Stimulated activated CD4-positive, alpha-beta T cell treated with anti-CD3 and anti-CD28 coated beads, Interleukin-1b, Interleukin-23, amount 100 ng/mL, for 1 hour (primary cell): ENCODE measurements at places on chromosomes 11 and 22.

GRCh38 chr11:10222399-10222798 is 71.6 kb downstream of the SBF2 start:
- no peak for DNase-seq

DNA sequence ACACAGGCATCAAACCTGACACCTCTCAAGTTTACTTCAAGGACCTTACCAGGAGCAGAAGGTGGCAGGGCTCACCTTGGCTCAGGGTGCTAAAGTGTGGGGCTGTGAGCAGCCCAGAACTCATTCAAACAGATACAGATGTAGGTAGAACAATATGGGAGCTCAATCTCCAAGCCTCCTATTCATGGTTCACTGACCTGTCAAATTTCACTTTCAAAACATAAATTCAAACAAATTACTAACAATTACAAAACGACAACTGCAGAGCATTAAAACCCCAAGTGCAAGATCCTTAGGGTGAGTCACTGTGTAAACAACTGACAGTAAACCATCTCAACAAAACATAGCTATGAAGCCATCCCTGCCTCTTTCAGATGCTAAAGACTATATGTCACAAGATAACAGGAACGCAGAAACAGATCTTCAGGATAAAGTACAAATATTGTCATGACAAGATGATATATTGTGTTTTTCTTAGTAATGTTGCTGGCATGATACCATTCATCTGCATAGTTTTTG is 303.5 kb upstream of the ANO3 start:
- DNase-seq: no peak

- DNase-seq: no peak
Measured at GRCh38 chr11:101583251-101584128, at the start of gene TRPC6. Gene TRPC6 (minus strand): TSS chr11:101584007. CDS start chr11:101583503, 504 bp downstream.

DNA sequence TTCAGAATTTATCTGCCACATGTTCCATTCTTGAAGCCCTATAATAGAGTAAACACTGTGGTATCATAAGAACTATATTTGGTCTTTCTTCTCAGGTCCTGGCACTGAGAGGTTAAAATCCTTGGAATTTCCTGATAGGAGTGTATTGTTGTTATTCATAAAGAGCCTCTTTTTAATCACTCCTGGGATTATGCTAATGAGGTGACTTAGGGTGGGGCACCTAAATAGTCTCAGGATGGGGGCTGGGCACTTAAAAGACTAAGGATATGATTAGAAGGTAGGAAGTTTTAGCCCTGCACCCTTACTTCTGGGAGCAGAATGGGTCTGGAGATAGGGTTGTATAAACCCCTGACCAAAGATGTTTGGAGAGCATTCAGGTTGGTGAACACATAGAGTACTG is 755.2 kb upstream of the TENM4 start:
- no peak for DNase-seq

GRCh38 chr11:46119352-46120216 is 1.7 kb downstream of the PHF21A start:
- no peak for DNase-seq

DNA sequence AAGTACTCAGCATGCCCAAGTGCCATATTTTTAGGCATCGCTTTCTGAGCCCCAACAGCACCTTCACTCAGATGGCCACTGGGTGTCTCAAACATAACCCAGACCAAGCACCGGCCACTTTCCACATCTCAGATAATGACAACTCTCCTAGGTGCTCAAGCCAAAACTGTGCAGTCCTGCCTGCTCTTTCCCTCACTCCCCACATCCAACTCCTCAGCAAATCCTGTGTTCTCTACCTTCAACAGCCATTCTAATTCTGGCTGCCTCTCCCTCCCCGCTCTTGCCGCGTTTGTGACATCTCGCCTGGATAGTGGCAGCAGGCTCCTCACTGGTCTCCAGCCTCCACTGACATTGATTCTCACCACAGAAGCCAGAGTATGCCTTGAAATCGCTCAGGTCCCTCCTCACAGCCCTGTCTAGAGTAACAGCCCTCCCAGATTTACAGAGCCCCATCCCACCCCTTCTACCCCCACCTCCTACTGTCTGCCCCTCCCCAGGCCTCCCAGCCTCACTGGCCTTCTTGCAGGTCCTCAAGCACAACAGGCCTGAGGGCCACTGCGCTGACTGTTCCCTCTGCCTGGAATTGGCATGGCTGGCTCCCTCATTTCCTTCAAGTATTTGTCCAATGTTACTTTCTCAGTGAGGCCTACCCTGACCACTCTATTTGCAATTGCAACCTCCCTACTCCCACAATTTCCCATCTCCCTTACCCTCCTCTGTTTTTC is 1.3 kb upstream of the PHETA2 start:
- DNase-seq: no peak

GRCh38 chr11:66272596-66272995 is 4.2 kb downstream of the RAB1B start:
- no peak for DNase-seq

- DNase-seq: no peak
Measured at GRCh38 chr11:68399916-68400315, 60.6 kb upstream of the PPP6R3 start.

DNA sequence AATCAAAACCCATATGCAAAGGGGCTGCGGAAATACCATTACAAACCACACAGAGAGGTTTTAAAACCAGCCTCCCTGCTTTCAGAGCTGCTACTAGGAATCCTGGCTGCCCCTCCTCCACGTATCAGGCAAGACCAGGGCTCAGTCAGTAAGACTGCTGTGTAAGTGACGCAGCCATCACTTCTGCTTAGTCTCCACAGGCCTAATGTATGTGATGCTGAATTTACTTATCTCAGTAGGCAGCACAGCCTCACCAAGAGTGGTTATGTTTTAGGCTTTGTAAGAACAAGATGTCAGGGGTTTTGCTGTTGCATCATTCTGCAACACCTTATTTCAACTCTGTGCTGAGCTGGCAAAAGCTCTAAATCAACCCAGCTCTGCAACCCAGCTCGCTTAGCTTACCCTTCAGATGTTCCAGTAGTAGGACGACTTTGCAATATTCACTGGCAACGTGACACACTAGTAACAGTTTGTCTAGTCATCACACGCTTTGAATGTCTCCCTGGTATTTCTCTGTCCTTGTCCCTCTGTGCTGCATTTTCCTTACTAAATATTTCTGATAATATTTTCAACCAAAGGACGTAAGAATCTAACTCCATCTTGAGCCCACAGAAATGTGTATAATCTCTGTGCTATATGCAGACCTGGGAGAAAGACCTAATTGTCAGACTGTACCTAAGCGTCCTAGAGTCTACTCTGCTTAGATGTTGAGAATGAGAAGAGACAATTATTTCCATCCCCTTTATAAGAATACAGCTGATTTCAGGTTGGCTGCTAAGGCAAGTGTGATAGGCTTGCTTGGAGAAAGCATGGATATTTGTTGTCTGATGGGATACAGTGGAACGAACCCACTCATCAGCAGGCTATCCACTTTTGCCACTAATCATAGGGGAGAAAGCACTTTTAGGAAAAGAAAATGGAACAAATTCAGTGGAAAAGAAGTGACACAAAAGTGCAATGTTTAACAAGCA is 72.2 kb downstream of the LARGE2 start:
- no peak for DNase-seq

DNA sequence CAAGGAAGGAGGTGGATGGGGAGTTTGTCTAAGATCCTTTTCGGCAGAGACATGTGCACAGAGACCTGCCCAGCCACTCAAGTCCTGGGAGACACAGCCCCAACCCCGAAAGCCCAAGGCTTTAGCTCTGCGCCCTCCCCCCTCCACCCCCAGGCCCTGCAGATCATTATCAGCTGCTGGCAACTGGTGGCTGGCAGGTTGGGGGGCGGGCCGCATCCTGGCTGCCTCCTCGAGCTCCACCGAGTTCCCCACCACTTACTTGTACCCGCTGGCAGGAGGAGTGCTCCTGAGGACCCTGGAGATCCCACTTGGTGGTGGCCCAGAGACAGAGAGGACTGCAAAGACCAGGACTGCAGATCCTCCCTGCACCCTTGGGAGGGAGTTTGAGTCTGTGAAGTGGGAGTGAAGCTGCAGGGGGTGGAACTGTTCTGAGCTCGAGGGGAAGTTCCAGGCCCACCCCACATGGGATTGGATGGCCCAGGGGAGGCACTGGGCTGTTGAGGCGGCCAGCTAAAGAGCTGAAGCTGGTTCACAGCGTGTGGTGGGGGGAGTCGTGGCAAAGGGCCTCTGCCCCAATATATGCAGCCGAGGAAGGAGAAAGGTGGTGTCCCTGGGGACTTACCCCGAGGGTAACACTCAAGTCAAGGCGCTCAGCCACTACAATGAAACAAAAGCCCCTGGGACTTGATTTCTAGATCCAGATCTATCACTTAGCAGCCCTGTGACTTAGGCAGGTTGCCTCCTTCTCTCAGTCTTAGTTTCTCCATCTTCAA is 19.9 kb upstream of the CCDC86 start:
- no peak for DNase-seq

- no peak for DNase-seq
Measured at GRCh38 chr11:73465023-73465675, 89.0 kb downstream of the RELT start.

GRCh38 chr11:8652140-8652539 is 30.3 kb downstream of the TRIM66 start:
- no peak for DNase-seq

GRCh38 chr11:125593114-125593820 is 615 bp downstream of the STT3A start:
- no peak for DNase-seq

GRCh38 chr11:79174045-79175008 is 266.5 kb downstream of the TENM4 start:
- no peak for DNase-seq
